ENCODE measurements at places on chromosomes 2 and 18.

- DNase-seq: no peak
Observed at GRCh38 chr2:98140210-98140609, 53.2 kb downstream of the VWA3B start.

GRCh38 chr2:72183016-72183415 lies 35.4 kb upstream of the CYP26B1 start:
- no peak for DNase-seq

DNA sequence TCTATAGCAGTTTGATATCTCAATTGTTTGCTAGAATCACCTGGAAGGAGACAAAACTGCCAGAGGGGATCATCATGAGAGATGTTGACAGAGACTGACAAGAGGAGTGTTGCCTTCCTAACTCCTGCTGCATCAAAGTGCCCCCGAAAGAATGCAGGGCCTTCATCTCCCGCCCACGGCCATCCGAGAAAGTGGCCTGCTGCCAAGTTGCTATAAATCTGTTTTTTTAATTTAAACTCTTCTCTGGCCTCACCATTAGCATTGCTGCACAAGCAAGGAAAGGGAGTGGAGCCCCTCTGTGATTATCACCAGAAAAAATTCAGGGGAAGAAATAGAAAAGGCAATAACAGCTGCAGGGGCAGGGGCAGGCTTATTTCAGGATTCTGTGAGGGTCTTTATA lies 238.1 kb upstream of the EPHA4 start:
- no peak for DNase-seq

GRCh38 chr2:219864154-219864553 lies 236.7 kb downstream of the SLC4A3 start:
- no peak for DNase-seq

DNA sequence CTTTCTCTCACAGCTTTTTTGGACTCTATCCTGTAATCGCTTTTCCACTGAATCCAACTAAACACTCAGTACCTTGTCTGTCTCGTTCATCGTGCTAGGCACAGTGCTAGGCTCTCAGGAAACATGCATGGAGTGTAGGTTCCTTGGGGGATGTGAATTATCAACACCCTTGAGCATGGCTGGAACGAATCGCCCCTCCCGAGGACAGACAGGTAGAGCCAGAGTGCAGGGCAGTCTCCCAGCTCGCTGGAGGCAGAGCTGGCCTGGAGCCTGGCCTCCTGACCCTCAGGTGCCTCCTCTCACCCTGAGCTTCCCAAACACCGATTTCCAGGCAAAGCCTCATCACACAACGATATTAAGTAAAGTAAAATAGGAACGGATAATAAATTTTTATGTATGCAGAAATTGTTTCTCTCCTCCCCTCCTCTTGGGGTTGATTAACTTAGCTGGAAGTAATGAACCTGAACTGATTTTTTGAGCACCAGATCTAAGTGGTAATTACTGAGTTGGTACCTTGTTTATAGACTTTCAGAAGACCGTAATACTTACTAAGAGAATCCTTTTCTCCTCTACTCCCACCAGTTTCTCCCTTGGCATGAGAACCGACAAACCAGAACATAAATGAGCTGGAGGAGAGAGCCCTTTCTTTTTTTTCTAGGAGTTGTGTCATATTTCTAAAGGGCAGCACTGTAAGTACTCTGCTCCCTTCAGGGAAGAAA lies 90.5 kb downstream of the MSH2 start:
- no peak for DNase-seq

- DNase-seq: no peak
Observed at GRCh38 chr18:76956648-76957047, 134.3 kb downstream of the ZNF236 start.

GRCh38 chr2:47838686-47839085 lies 55.7 kb downstream of the MSH6 start:
- no peak for DNase-seq

DNA sequence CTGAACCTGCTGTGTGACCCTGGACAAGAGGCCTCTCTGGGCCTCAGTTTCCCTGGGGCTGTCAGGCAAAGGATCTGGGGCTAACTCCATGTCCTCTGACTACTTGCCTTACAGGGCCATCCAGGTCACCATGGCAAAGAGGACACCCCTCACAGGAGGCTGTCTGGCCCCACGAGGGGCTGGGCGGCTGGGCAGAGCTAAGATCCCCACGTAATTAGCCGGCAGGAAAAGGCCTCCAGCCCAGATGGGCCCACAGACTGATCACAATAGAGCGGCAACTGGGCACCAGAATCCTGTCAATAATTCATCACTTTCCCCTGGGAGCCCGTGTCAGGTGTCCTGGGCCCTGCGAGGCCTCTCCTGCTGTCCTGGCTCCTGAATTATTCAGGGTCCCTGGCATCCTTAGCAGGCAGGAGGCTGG lies 44.8 kb upstream of the OTOF start:
- DNase-seq: no peak

GRCh38 chr2:129237966-129238725 lies 741.3 kb upstream of the RAB6C start:
- DNase-seq: no peak

- DNase-seq: no peak
Observed at GRCh38 chr2:179437430-179437829, 172.8 kb upstream of the SESTD1 start.

GRCh38 chr2:54387059-54387991 lies 68.8 kb upstream of the SPTBN1 start:
- no peak for DNase-seq

- DNase-seq: no peak
Observed at GRCh38 chr2:65175894-65176530, 46.1 kb upstream of the RAB1A start.

GRCh38 chr18:8949206-8949605 lies 153.3 kb upstream of the NDUFV2 start:
- DNase-seq: no peak

DNA sequence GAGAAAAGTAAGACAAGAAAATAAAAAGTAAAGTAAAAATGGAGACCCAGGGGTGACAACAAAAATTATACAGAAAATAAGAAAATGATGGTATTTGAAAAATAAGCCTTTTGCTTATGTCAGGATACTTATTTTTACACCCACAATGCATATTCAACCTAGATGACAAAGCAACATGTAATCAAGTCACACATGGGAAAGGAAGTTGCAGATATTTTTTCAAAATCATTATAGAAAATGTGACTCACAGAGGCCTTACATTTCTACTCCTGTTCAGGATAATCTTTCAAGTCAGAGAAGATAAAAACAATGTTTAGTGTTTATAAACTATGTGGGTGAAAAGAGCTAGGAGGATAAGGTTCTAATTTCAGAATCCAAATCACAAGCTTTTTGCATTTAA lies 275.3 kb upstream of the UBE2E3 start:
- DNase-seq: no peak

- no peak for DNase-seq
Observed at GRCh38 chr2:191069606-191070005, 55.6 kb upstream of the STAT1 start.

GRCh38 chr18:2709316-2709715 lies 53.8 kb downstream of the SMCHD1 start:
- no peak for DNase-seq

DNA sequence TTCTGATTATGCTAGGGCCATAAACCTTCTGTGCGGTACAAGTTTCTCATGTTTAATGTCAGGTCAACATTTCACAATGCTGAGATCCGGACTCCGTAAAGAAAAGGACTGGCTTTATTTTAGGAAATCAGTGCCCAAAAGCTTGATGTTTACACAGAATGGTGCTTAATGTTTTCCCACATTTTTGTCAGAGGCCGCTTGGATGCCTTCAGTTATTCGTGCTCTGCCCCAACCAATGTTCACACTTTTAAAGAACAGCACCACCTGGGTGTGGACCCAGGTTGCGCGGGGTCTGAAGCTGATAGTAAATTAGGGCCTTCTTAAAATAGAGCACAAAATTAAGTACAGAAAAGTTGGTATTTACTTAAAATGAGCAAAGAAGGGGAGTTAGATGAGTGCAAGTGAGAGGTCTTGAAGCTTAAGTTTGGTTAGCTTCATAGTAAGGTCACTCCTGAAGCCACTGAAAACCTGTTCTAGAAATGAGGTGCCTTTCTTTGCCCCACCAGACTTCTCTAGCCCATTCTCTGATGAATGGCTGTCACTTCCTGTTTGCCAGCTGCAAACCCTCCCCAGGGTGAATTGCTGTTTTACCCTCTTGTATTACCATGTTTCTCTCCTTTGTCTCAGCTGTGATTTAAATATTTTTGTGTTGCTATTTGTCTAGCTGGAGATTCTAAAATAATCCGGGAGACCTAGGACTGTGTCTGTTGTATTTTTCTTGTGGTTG lies 20.5 kb downstream of the SLC3A1 start:
- DNase-seq: no peak

GRCh38 chr2:203500951-203501350 lies 34.1 kb downstream of the RAPH1 start:
- no peak for DNase-seq

- no peak for DNase-seq
Observed at GRCh38 chr2:43005975-43006833, 213.8 kb upstream of the HAAO start.

DNA sequence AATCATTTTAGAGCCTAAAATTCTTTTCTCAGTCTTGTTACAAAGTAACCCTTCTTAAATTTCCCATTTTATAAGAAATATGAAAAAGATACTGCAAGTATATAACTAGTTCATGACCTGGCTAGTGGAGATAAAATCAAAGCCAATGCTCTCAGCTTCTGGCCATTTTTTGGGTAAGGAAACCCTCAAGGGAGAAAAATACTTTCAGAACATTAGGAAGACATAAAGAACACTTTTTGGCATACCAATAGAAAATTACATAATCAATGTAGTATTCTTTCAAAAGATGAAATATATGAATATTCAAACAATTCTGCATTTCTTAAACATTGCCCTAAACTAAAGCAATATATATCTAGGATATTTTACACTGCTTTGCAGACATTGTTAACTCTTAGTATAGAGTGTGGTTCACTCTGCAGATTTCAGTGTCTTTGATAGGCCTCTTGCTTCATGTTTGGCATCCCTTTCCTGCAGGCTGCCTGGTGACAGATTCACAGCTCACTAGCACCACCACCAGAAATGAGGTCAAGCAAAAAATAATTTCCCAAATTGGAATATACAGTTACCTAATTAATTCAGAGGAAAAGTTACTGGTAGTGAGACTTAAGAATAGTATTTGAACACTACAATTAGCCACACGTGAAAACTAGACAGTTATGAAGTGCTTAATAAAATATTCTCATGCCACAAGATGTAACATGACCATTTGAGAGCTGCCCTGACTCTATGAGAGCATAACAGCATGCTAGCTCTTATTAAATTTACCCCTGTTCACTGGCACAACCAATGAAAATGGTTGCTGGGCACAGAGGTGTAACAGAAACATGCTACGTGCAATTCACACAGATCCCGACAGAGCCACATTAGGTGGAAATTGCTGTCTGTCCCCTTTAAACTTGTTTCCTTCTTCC lies 36.0 kb downstream of the PAIP2B start:
- DNase-seq: no peak

DNA sequence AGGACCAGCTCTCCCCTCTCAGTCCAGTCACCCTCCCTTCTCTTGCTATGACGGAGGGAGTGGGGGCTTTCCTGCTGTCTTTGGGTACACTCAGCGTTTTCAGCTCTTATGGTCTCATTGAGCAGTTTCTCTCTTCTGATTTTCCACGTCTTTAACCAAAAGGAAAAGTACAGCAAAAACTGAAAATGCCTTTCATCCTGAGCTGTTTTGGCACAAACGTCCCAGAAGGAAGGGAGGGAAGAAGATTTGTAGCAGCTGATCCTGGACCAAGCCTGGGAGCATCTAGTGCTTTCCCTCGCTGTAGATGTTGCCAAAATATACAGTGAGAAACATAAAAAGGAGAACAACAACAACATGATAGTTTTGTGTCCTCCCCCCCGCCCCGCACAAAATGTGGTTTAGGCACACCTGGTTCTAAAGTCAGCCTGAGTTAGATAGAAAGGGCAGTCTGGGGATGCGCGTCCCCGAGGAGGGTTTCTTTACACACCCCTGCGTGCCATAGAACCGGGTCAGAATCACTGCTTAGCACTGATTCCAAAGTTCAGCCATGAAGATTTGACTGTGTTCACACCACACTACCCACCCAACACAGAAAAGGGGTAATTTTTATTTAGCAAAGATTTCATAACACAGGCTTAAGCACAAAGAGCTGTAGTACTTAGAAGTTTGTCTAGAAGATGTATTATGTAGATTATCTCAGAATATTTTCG lies 53.4 kb downstream of the SLC40A1 start:
- no peak for DNase-seq

- no peak for DNase-seq
Observed at GRCh38 chr18:21489119-21489750, 111.3 kb downstream of the ESCO1 start.

DNA sequence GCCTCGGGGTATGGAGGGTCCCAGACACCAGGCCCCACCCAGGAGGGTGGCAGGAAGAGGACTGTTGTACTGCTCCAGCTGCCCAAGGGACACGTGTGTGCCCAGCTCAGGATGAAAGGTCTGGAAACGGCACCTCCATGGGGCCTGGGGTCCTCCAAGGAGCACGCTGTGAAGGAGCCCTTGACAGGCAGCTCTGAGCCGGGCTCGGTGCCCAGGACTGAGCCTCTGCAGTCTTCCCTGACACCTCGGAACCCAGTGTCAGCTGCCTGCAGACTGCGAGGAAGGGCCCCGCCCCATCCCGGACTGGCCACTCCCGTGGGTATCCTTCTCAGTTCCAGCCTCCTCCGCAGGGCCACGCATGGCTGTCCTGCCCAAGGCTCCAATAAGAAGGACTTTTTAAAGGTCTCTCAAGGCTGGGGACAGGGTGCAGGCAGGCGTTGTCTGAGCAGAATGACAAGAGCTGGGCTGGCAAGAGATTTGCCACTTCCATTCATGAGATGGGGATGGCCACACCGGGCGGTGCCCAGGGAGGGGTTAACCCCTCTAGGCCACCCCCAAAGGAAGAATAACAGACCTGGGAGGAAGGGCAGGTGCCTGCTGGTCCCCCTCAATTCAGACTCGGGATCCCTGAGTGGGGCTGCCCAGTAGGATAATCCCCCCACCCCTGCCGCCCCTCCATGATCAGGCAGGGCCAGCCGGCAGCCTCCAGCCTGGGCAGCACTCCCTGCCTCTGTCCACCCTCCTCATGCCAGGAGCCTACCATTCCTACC lies 8.9 kb downstream of the ECEL1 start:
- DNase-seq: no peak

DNA sequence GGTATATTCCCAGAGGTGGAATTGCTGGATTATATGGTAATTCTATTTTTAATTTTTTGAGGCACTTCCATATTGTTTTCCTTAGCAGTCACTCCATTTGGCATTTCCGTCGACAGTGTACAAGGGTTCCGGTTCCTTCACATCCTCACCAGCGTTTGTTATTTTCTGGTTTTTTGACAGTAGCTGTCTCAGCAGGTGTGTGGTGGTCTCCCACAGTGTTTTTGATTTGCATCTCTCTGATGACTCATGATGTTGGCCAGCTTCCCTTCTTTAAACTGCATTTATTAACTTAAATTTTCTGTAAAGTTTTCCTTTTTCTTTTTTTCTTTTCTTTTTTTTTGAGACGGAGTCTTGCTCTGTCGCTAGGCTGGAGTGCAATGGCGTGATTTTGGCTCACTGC lies 19.7 kb downstream of the SH3BP4 start:
- no peak for DNase-seq

GRCh38 chr18:73697353-73697752 lies 450.3 kb downstream of the FBXO15 start:
- no peak for DNase-seq

All from stimulated activated CD8-positive, alpha-beta memory T cell treated with anti-CD3 and anti-CD28 coated beads, Interleukin-4, amount 100 ng/mL, for 1 hour (primary cell).